ENCODE measurements at places on chromosomes 5 and 9. TPM values are rescaled to one million over a fixed set of nuclear protein-coding genes. Genes with fewer than 3 reads are reported as not detected.

Gene EDIL3
- polyA plus RNA-seq: 65.4 TPM

Gene BICD2
- 29.1 TPM for polyA plus RNA-seq

Gene FOXD1
- 8.7 TPM for polyA plus RNA-seq

Gene CNTLN
- 14.4 TPM for polyA plus RNA-seq

Gene PCDHB12
- 4.6 TPM for polyA plus RNA-seq

Gene INSL6
- polyA plus RNA-seq: 0.54 TPM

Gene SAPCD2
- 6.6 TPM for polyA plus RNA-seq

Gene IFNK
- not detected for polyA plus RNA-seq

Gene NFIB
- 22.1 TPM for polyA plus RNA-seq

Gene FCN2
- polyA plus RNA-seq: 0.96 TPM

Gene TERT
- polyA plus RNA-seq: 0.22 TPM

Gene PLCXD3
- 0.63 TPM for polyA plus RNA-seq

Gene S1PR3
- polyA plus RNA-seq: 53.9 TPM

Gene PANK3
- 64.5 TPM for polyA plus RNA-seq

Gene PDCD1LG2
- 0.09 TPM for polyA plus RNA-seq

Gene UCK1
- polyA plus RNA-seq: 38.7 TPM

Gene F2RL1
- polyA plus RNA-seq: 44.5 TPM

Gene RCL1
- 18.9 TPM for polyA plus RNA-seq

Gene SHLD3
- 4.3 TPM for polyA plus RNA-seq

Gene IL5
- polyA plus RNA-seq: 0.21 TPM

Gene GABRB2
- 1.4 TPM for polyA plus RNA-seq

Gene SH2D3C
- 16.0 TPM for polyA plus RNA-seq

Gene SLC36A2
- polyA plus RNA-seq: 8.8 TPM

Gene TXNDC8
- not detected for polyA plus RNA-seq

Gene OTP
- not detected for polyA plus RNA-seq

Measured in right renal pelvis (tissue), 4 donors.